ENCODE measurements at places on chromosomes 13 and 19.

GRCh38 chr19:8320564-8321066, 560 bp downstream of the NDUFA7 start:
- DNase-seq = no peak

- no peak for DNase-seq
Observed at GRCh38 chr19:33399745-33400681, 26.5 kb downstream of the CEBPG start.

DNA sequence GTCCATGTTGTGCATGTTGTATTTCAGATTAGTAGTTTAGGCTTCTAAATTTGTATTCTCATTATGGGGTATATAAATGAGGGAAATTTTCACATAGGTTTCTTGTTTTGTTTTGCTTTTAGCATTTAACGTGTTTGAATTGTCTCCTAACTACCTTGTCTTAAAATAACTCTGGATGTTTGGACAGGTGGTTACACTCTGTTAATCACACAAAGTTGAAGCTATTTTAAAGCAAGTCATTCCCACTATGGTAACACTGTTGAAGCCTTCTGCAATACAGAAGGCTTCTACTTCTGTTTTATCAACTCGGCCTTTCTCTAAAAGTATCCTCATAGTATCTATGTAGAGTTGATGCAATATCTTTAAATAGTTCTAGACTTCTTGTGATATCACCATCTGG, 245.3 kb upstream of the HTR2A start:
- no peak for DNase-seq

- no peak for DNase-seq
Observed at GRCh38 chr19:49056101-49056901, 1.2 kb downstream of the CGB7 start.

GRCh38 chr19:23799321-23799720, 40.6 kb upstream of the ZNF681 start:
- no peak for DNase-seq

All from left renal pelvis (tissue), 4 donors.